Left ventricle myocardium inferior (tissue), 1 donor: ENCODE measurements at places on chromosomes 16 and 17. TPM values are rescaled to one million over a fixed set of nuclear protein-coding genes. Genes with fewer than 3 reads are reported as not detected.

DNA sequence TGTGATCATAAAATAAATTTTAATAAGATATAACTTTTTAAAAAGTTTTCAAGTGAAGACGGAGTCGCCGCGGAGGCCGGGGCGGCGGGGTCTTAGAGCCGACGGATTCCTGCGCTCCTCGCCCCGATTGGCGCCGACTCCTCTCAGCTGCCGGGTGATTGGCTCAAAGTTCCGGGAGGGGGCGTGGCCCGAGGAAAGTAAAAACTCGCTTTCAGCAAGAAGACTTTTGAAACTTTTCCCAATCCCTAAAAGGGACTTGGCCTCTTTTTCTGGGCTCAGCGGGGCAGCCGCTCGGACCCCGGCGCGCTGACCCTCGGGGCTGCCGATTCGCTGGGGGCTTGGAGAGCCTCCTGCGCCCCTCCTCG is at the start of gene FOXC2:
Gene FOXC2 (plus strand): TSS at position 229 of the 365 bp plus-strand sequence. CDS start 507 bp downstream, outside the sequence.
- DNase-seq = peak; percentile 92

DNA sequence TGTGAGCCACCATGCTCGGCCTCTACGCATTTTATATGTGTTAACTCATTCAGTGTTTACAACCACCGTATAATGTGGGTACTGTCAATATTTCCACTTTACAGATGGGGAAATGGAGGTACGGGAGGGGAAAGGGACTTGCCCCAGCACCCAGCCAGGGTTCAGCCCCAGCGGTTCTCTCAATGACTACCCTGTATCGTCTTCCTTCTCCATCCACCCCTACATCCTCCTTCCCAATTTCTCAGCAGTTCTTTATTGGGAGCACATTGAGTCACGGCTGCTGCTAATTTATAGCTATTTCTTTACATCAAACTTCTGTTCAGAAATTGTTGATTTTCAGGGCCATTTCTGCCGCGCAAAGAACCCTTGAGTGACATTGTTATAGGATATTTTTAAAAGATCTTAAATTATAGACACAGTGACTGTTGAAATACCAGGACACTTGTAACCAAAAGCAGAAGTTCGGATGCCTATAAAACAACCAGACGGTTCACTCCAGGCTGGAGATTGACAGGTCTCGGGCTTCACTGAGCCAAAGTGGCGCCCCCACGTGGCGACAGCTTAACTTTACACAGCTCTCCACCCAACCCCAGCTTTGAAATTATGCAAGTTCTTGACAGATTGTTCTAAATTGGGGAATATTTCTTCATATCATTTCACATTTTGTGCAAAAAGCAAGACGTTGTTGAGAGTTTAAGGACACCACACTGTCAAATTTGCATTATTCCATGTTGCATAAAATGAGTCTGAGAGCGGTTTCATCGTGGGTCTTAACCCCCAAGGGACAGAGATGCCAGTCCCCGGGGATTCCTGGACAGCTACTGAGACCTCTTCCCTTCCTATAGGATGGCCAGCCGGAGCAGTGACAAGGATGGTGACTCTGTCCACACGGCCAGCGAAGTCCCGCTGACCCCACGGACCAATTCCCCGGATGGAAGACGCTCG is 11.8 kb downstream of the SYT17 start:
- peak; percentile 64 for DNase-seq

- no peak for DNase-seq
Measured at GRCh38 chr16:15618392-15618791, 24.6 kb downstream of the MARF1 start.

DNA sequence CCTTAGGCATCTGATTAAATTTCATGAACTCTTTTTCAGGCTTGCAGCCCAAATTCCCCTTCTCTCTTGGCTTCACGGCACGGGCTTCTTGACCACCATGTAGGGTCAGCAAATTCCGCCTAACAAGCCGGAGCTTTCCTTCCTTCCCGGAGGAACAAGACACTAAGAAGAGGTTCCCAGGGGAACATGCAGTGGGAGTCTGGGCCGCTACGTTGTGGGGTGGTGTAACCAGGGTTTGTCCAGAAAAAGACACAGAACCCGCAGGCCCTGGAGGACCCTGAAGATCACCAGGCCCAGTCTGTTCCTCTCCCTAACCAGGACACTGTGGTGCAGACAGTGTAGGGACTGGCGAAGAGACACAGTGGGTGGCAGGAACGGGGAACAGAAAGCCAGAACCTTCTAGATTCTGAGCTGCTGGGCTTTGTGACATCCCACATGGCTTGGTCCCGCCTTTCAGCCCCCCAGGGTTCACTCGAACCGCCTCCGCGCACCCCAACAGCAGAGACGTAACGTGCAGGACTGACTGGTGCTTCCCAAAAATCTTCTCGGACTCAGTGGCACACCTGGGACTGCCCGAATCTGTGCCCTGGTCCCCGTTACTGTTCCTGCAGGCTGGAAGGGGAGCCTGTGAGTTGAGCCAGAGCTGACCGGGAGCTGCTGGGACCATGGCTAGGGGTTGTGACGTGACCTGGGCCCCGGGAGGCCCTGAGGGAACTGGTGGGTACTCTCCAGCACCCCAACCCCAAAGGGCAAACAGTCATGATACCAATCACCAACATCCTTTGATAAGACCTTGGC is 55.2 kb downstream of the TBC1D16 start:
- DNase-seq = no peak

DNA sequence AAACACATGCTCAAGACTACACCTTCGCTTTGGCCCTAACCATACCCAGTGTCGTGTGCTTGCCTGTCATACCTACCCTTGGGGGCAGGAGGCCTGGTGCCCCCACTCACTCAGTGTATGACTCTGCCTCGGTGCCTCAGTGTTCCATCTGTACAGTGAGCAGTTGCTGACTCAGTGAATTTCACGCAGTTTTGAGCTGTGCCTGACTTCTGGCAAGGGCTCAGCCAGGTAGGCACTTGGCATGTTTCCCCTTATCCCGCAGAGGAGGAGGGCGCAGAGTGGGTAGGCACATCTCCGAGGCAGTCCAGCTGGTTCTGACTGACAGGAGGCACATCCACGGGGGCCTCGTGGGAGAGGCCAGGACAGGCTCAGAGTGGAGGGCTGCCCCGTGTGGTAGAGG is 148.9 kb upstream of the CIBAR2 start:
- no peak for DNase-seq

- DNase-seq = peak; percentile 77
Measured at GRCh38 chr17:77451245-77451893, 310.6 kb downstream of the SEC14L1 start.

DNA sequence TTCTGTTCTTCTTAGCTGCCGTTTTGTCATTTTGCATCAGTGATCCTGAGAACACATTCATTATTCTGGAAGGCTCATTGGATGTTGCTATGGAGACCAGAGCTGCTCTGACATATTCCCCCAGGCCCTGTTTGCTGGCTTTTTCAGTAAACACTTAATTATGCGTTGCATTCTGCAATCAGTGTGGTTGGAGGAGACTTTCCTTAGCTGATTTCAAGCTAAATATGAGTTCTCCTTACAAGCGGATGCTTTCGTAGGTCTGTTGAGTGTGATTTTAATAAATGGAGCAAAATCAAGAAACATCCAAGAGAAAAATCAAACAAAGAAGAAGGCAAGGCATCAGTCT is 38.2 kb upstream of the NUDT7 start:
- DNase-seq = no peak

The ABCC6 gene
- total RNA-seq = 1.2 TPM

The TBC1D3B gene
- total RNA-seq = 3.4 TPM

The ITGAL gene
- 2.4 TPM for total RNA-seq

The TMEM100 gene
- 13.9 TPM for total RNA-seq

The CASKIN1 gene
- 4.0 TPM for total RNA-seq
